ENCODE measurements at places on chromosomes 13 and 19.

GRCh38 chr13:64428196-64428595, 2801.9 kb downstream of the PCDH9 start:
- DNase-seq = peak; percentile 2

DNA sequence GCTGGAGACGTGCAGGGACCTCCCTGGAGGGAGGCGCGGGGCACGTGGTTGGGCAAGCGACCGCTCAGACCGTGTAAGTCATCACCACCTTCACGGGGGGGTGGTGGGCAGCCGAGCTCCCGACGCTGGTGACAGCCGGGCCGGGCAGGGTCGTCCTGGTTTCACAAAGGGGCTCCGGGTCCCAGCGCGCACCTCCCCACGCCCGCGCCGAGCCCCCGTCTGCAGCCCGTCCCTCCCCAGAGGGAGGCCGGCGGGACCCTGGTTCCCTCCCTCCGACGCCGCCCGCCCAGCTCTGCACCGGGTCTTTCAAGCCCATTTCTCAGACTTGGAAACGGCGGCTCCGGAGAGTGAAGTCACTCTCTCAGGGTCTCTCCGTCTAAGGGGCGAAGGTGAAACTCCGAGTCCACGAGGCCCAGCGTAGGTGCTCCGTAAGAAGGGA, 729 bp upstream of the ARID3A start:
- DNase-seq = no peak

DNA sequence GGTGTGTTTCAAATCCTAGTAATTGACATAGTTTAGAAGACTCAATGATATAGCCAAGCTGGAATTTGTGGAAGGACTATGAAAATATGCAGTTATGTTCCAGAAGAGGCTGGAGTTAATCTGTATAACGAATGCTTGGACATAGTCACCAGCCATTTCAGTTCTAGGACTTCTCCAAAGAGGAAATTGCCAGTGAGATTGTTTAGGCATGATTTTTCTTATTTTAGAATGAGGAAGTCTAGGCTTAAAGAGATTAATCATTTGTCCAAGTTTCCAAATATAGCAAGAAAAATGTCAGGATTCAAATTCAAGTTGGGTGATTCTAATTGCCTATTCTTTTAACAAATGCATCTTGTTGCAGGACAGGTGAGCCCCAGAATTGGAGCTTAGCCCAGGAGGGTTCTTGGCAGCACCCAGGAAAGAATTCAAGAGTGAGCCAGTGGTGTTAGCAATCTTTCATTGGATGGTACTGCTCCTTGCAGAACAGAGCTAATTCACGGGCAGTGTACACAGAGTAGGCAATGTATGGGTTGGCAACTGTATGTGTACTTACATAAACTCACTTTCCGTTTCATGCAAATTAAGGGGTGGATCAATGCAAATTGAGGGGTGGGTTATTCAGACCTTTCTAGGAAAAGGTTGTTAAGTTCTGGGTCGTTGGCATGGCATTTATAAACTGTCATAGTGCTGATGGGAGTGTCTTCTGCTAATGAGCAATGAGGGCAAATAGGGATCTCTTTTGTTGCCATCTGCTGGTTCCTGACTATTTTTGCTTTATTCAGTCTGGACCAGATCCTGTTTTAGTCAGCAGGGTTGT, 763.1 kb upstream of the SLITRK1 start:
- DNase-seq = peak; percentile 37

GRCh38 chr19:23283925-23284324, 33.7 kb upstream of the ZNF724 start:
- peak; percentile 43 for DNase-seq

GRCh38 chr19:8141726-8142512, 7.5 kb downstream of the FBN3 start:
- no peak for DNase-seq

DNA sequence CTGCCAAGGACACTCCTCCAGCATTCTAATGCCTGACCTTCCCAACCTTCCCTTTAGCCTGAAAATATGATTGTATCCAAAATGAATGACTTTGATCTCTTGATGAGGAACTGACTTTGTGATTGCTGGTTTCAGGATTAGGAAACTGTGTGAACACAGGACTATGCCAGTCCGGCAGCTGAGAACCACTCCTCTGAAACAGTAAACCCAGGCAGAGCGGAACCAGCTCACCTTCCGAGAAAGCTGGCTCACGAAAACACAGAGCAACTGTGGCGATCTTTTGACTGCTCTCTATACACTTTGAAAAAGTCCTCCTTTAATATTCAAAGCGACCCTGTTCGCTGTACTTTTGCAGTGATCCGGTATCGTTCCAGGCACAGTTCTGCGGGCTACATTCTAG, 258.8 kb upstream of the IRS2 start:
- DNase-seq = no peak

DNA sequence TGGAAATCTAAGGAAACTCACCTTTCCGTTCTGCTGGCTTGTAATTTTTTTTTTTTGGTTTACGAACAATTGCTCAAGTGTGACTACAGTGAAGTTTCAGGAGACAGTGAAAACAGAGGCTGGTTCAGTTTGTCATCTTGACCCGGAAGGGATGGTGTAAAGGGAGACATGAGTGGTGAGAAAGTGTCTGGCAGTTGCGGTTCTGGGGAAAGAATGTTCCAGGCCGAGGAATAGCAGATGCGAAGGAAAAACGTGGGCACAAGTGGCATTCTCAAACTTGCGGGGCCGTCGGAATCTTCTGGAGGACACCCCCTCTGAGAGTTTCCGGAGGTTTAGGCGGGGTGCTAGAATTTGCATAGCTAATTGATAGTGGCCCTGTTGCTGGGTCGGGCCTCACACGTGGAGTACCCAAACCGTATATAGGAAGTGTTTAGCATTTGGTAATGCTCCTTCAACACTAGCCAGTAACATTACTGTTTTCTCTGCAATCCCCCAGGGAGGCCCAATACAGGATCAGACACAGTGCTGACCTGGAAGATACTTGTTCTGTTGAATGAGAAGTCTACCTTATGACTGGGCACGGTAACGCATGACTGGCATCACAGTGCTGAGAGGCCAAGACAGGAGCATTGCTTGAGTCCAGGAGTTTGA, 2.8 kb upstream of the TNFSF9 start:
- DNase-seq = no peak

GRCh38 chr13:19927117-19927748, 31.3 kb upstream of the ZMYM2 start:
- peak; percentile 44 for DNase-seq

DNA sequence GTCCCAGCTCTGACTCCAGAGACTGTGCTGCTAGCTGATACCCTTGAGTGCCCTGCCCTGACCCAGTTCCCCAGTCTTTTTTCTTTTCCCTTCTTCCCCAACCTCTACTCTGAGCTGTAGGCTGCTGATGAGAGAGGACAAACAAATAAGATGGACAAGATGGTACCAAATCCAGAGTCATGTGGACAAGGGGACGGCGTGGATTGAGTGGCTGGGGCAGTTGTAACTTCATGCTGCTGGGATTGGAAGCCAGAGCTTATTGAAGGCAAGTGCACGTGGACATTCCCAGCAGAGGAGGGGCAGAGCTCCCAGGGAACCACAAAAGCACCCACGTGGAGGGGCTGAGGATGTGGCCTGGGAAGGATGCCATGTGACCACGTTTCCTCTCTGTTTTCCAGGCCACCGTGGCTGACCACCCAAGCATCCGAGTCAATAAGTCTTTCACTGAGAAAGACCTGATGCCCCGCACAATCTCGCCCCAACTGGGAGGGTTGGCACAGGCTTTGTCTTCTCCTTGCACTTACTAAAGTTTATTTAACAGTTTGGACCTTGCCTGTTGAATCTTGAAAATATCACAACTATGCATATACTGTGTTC, 323.3 kb upstream of the ZNF507 start:
- DNase-seq = no peak

DNA sequence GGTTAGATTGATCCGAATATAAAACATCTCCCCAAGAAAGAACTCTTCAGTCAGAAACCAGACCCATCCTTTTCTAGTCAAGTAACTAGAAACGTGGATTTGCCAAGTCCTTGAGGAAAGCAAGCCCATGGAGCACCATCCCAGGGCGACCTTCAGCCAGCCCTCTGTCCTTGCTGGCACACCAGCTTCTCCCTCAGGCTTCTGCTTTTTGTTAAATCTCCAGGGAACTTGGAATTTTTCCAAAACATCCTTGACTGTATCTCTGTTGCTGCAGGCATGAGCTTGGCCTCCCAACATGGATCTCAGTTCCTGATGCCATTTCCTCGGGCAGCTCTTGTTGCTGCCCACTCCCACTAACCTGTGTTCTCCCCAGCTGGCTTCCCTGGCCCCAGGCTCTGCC, 27.1 kb upstream of the C1QTNF9 start:
- DNase-seq = no peak

GRCh38 chr13:79336966-79337365, 69.1 kb downstream of the RBM26 start:
- DNase-seq = no peak

- no peak for DNase-seq
These were observed 127.6 kb downstream of the KATNAL1 start for GRCh38 chr13:30179597-30180276.

GRCh38 chr13:52850396-52851136, 2.1 kb upstream of the PCDH8 start:
- peak; percentile 48 for DNase-seq

DNA sequence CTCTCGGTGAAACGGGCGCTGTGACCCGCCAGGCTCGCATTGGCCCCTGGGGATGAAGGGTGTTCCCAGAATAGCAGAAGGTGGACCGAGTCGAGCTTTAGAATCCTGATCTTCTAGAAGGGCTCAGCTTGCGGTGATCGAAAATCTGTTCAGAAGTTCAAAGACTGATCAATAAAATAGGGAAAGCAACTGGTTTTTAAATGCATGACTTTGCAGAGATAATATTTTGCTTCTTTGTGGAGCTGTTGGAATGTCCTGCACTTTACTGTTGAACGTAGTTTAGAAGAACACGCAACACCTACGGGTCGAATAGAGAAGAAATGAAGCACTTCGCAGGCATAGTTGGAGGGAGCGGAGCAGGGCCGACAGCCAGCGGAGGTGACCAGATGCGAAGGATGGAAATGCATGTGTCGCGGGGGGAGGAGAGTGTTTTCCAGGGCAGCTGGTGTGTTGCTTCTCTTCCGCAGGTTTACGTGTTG, 766 bp downstream of the CEBPG start:
- DNase-seq = no peak

DNA sequence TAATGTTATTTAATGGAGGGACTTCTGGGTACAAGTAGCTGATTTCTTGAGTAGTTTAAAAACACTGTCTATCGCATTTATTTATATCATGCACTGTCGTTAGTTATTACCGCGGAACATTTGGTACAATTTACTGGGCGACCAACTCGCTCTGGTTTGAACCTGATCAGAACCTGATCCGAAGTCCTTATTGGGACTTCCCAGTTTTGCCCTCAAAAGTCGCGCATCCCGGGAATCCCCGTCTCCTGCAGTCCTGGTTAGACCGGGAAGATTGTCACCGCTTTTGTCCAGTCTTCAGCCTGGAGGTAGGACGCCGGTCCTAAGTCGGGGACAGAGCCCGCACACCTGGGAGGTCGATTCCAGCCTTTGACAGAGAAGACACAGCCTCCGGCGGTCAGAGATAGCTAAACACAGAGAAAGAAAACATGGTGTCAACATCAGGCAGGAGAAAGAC, 694 bp downstream of the CLN5 start:
- peak; percentile 28 for DNase-seq

DNA sequence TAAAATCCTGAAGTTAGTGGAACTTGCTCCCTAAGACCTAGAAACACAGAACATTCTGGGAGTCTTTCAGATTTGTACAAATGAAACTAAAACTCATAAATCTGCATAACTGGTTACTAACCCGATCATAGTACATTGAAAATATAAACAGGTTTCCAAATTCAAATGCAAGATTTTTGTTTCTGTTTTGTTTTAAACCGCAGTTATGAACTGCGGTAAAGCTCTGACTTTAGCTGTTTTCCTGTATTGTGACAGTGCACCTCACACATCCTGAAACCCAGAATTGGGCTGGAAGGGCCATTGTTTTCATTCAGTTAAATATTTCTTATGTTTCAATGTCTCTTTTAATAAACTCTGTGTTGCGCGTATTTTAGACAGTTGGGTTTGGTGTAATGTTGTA, 204.7 kb downstream of the SHISA2 start:
- no peak for DNase-seq

DNA sequence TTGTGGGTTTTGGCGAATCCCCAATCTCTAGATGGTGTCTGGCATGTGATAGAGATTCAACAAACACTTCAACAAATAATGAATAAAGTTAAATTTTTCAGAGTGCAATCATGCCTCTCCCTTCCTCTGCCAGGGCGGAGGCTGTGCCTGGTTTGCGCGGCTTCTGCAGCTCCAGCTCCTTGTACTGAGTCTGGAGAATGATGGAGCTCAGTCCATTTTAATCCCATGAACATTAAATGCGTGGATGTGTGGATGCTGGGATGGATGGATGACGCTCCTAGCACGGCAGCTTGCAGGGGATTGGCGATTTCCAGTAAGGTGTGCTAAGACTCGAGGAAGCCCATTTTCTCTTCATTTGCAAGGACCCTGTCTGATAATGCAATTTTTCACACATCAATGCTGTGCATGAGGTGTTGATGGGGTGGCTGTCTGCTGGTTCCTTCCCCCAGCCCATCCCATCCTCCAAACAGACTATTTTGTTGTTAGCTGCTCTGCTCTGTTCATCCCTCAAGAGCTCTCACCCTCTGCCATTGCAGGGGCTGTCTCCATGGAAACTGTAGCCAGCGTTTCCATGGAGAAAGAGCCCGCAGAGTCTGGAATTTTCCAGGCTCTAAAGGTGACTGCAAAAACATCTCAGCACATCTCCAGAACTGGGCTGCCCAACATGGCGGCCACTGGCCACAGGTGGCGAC, 92.6 kb upstream of the PEG3 start:
- no peak for DNase-seq

- DNase-seq = peak; percentile 46
These were observed 8.5 kb downstream of the SPATA13 start for GRCh38 chr13:24168979-24169378.

GRCh38 chr13:65631078-65631477, 1599.1 kb downstream of the PCDH9 start:
- DNase-seq = no peak

DNA sequence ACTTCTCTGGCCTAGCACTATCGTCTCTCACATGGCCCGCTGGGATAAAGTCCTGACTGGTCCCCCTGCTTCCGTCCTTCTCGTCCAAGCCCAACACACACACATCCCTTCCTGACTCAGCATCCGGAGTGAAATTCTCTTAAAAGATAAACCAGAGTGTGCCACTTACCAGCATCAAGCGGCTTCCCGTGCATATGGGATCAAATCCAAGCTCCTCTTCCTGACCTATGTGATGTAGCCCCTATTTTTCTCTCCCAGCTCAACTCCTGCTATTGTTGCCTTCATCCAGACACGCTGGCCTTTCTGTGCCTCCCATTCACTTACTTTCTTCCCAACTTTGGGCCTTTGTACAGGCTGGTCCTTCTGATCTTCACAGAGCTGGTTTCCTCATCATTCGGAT, 530.4 kb downstream of the DIAPH3 start:
- no peak for DNase-seq

DNA sequence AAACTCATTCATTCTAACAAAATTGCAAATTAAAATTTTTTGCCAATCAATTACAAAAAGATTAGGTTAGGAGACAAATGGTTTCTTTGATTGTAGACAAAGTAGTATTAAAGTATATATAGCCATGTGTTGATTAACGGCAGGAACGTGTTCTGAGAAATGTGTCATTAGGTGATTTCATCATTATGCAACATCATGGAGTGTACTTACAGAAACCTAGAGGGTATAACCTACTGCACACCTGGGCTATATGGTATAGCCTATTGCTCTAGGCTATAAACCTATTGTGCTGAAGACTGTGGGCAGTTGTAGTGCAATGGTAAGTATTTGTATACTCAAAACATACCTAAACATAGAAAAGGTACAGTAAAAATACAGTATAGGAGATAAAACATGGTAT, 906.8 kb upstream of the SPRY2 start:
- DNase-seq = no peak

Data from M059J (cell line).